ENCODE measurements at places on chromosomes 13 and 19.

GRCh38 chr19:751501-752341 lies 809 bp downstream of the MISP start:
- DNase-seq: peak; percentile 88

- no peak for DNase-seq
Observed at GRCh38 chr19:38801359-38802095, 11.2 kb downstream of the LGALS4 start.

GRCh38 chr19:29492769-29493168 lies 33.0 kb upstream of the VSTM2B start:
- no peak for DNase-seq

GRCh38 chr19:5908773-5909442 lies 4.2 kb downstream of the VMAC start:
- DNase-seq: no peak

DNA sequence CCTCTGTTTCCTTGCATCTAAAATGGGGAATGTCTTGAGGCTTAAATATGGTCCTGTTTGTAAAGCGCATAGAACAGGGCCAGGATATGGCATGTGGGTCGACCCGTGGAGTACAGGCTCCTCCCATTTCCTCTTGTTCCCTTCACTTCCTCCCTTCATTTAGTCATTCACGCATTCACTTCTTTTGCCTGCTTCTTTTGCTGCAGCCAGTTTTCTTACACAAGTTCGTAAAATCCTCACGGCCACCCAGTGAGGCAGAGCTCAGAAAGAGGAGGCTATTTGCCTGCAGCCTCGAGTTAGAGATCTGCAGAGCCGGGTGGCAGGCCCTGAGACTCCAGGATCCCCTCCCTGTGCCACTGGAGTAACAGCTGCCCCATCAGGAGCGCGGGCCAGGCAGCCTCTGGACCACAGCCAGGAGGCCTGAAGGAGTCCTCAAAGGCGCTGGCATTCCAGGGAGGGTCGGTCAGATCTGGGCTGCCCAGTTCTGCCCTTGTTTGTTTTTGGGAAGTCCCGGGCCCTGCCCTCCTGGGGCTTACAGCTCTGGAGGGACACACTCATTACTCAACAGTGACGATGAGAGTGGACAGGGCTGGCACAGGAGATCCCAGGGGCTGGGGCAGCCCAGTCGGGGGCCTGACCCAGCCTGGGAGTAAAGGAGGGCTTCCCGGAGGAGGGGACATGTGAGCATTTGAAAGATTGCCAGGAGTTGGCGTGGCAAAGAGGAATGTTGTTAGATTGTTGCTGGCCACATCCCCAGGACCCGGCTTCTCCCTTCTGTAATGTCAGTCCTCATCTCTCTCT lies 4.6 kb downstream of the PPP5C start:
- DNase-seq: peak; percentile 64

GRCh38 chr13:30904043-30904442 lies 2.0 kb upstream of the MEDAG start:
- no peak for DNase-seq

GRCh38 chr19:17737690-17738153 lies 13.6 kb upstream of the FCHO1 start:
- no peak for DNase-seq

All from HCEC 1CT (cell line).